ENCODE measurements at places on chromosomes 6 and 20.

- no peak for DNase-seq
These were observed 37.9 kb upstream of the SLC23A2 start for GRCh38 chr20:5039255-5039657.

DNA sequence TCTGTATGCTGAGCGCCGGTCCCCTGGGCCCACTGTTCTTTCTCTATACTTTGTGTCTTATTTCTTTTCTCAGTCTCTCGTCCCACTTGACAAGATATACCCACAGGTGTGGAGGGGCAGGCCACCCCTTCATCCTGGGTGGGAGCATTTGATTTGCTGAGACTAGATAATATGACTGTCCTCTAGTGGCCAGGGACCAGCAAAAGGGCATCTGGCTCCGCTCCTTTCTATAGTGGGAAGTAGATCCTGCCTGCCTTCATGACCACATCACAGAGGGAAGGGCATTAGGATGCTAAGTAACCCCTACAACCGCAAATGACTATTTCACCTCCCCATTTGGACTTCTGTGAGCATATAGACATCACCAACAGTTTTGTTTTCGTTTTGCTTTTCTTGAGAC lies 64.5 kb downstream of the TRMT6 start:
- no peak for DNase-seq

DNA sequence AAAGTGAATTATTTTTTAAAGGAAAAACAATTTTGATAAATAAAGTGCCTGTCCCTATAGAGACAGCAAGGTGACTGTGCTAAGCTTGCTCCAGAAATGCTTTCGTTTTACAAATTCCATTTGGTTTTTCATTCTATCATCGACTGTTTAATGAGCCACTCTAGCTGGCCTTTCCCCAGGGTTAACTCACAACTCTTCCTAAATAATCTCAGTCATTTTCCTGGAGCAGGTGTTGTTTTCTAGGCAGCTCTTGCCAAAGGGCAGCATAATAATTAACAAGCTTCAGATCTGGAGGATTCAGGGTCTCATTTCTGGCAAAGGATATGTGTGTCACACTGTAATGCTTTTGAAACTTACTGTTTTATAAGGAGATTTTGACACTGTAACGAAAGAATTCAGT lies 184.2 kb downstream of the KHDC1L start:
- no peak for DNase-seq

- no peak for DNase-seq
These were observed 35.4 kb upstream of the SYNCRIP start for GRCh38 chr6:85678026-85678601.

DNA sequence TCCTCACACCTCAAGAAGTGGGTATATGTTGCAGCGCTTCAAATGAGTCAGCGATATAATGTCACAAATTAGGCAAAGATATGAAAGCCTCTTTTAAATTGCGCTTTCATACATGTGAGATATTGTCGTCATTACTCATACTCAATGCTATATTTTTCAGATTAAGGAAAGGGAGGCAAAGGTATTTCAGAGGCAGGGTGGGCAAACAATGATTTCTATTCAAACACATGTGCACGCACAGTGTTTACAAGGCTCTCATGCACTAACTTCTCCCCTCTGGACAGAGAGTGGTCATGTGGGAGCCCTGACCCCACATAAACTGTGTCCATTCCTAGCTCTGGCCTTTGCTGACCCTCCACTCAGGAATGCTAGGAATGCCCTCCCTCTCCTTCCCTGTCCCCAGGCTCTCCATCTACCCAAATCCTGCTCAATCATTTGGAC lies 112.1 kb upstream of the TMEM170B start:
- no peak for DNase-seq

DNA sequence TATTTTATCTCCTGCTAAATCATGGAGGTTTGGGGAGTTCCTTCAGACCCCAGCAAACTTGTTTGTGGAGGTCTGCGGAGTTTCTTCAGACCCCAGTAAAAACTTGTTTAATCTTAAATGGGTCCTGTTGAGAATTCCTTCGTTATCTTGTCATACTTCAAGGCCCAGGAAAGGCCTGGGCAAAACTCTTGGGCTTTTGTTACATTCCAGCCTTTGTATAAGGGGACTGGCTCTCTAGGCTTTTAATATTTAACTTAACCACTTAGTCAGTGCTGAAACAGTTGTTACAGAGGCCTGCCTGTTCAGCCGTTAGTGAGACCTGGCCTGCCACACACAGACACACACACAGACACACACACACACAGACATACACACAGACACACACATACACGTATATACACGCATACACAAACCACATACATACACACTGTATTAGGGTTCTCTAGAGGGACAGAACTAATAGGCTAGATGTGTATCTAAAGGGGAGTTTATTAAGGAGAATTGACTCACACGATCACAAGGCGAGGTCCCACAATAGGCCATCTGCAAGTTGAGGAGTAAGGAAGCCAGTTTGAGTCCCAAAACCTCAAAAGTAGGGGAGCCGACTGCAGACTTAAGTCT lies 21.3 kb upstream of the CST3 start:
- no peak for DNase-seq

- no peak for DNase-seq
These were observed 95.2 kb downstream of the PLEKHG1 start for GRCh38 chr6:150694889-150695288.

- no peak for DNase-seq
These were observed 7.4 kb downstream of the RPL10A start for GRCh38 chr6:35475573-35475972.

GRCh38 chr6:41508479-41508878 lies 37.7 kb upstream of the FOXP4 start:
- no peak for DNase-seq

DNA sequence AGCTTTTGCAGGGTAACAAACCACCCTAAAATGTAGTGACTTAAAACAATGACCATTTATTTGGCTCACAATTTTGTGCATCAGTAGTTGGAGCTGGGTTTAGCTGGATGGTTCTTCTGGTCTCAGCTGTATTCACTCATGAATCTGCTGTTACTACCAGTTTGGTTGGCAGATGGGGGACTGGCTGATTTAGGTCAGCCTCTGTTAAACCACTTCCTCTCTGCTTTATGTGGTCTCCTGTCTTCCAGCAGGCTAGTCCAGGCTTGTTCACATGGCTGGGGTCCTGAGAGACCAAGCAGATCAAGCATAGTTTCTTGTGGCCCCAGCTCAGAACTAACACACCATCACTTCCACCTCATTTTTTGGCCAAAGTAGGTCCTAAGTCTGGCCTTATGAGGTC lies 67.2 kb upstream of the LAMP5 start:
- no peak for DNase-seq

GRCh38 chr6:157498817-157499216 lies 117.8 kb downstream of the ZDHHC14 start:
- DNase-seq = no peak

DNA sequence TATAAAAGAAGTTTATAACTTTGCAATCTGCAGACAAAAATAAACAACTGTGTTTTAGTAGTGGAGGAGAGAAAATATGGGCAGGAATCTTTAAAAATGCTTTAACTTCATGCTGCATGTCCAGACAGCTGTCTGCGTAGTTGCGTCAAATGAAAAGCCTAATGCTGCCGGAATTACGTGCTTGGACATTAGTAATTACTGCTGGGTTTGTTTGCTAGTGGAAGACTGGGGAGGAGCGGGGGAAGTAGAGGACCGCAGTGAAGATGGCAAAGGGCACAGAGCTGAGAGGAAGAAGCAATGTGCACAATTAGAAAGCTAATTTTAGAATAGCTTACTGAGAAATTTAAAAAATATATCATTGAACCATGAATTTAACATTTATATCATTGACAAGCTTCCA lies 2.4 kb downstream of the SNAP25 start:
- DNase-seq = no peak
